Smooth muscle cell of bladder (primary cell): ENCODE measurements at places on chromosomes 3 and 15. TPM values are rescaled to one million over a fixed set of nuclear protein-coding genes. Genes with fewer than 3 reads are reported as not detected.

Gene RHCG
- 0.09 and 0.14 TPM in 2 replicates for total RNA-seq

Gene ITGA11
- total RNA-seq: 28.6 and 55.0 TPM in 2 replicates

Gene FBXL22
- total RNA-seq: 0.57 and 1.4 TPM in 2 replicates

Gene ATP10A
- total RNA-seq: 5.3 and 10.4 TPM in 2 replicates

Gene IGSF10
- 0.71 and 6.1 TPM in 2 replicates for total RNA-seq

Gene EPB42
- total RNA-seq: not detected in 2 replicates

Gene SEMA3G
- total RNA-seq: under 0.01 TPM in 2 replicates

Gene ILDR1
- total RNA-seq: not detected in 2 replicates

Gene ISG20
- total RNA-seq: 1.8 and 4.8 TPM in 2 replicates

Gene SEC62
- 47.1 and 98.1 TPM in 2 replicates for total RNA-seq

Gene TMEM40
- not detected in 2 replicates for total RNA-seq

Gene C3orf52
- 5.7 and 10.5 TPM in 2 replicates for total RNA-seq

Gene CTXN2
- not detected in 2 replicates for total RNA-seq

Gene GOLGA8J
- not detected in 2 replicates for total RNA-seq

Gene CSPG4
- total RNA-seq: 11.0 and 15.3 TPM in 2 replicates
